ENCODE measurements at places on chromosomes 1 and 21.

DNA sequence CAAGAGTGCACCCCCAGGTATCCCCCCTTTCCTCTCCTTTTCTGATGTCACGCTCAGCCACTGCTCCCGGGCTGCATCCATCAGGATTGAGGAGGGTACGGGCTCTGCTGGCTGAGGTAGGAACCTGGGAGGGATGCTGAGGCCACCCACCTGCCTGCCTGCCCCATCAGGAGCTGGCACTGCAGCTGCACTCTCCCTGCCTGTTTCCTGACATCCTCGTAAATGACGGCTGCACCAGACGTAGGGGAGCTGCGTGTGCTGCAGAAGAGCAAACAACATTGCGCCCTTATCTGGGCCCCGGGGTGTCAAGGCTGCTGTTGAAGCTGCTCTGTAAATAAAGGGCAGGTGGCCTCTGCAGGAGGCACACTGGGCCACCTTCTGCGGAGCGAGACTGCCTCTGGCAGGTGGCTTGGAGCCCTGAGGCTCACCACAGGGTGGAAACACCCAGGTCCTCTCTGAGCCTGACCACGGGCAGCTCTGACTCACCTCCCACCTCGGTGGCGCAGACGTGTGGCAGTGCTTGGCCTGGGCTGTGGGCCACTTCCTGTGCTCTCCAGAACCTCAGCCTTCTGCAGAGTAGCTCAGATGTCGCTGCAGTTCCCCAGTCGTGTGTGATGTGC, 30.9 kb downstream of the SNAP47 start:
- peak; percentile 28 for DNase-seq

GRCh38 chr1:243501002-243501401, 245.2 kb downstream of the SDCCAG8 start:
- no peak for DNase-seq

GRCh38 chr1:67584938-67585337, 100.1 kb upstream of the GADD45A start:
- no peak for DNase-seq

- DNase-seq: no peak
Observed at GRCh38 chr1:5109633-5110032, 455.2 kb downstream of the AJAP1 start.

DNA sequence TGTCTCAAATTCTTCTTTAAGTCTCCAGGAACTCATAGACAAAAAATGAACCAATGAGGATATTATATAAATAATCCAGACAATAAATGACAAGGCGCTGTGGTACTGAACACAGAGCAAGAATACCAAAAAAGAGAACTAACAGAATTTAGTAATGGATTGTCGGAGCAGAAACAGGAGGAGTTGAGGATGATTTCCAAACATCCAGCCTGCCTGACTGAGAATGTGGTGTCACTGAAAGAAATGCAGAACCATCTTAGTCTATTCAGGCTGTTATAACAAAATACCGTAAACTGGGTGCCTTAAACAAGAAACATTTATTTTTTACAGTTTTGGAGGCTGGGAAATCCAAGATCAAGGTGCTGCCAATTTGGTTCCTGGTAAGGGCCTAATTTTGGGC, 79.7 kb downstream of the RGS2 start:
- DNase-seq: no peak

GRCh38 chr1:68384321-68384813, 65.4 kb downstream of the RPE65 start:
- DNase-seq: no peak

DNA sequence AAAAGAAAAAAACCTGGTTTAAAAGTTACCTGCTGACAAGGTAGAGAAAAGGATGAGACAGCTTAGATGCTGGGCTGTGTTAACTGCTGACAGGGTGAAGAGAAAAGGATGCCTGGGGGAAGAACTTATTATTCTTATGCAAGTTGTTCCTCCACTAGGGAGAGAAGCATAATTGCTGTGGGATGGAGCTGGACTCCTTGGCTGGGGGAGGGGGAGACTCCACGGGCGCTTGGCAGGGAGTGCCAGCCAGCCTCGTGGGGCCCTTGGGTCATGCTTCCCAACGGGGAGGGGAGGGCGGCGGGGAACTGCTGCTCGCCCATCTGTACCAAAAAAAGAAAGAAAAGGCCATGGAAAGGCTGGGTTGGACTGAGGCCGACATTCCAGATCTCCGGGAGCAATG, 47.2 kb downstream of the SYCP1 start:
- no peak for DNase-seq

- no peak for DNase-seq
Observed at GRCh38 chr1:157107702-157108101, 8.1 kb upstream of the ETV3L start.

- DNase-seq: no peak
Observed at GRCh38 chr1:214570442-214570841, 19.0 kb upstream of the PTPN14 start.

DNA sequence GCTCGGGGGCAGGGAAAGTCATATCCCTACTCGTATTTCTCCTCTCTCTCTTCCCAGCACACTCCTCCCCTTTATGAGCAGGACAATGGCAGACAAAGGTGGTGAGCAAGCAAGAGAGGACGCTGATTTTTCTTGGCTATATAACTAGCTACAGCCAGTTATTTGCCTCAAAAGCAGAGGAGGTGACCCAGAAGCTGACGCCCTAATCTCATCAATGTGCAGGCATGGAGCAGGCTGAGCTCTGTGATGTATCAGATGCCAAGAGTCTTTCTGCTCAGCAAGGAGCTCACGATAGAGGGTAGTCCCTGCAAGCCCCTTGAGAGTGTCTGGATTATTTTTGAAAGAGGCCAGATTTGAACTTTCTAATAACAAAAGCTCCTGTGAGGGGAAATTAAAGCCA, 75.5 kb downstream of the ASTN1 start:
- DNase-seq: no peak

GRCh38 chr1:24606621-24607020, 36.5 kb upstream of the SRRM1 start:
- no peak for DNase-seq

Data from stimulated activated CD4-positive, alpha-beta T cell treated with anti-CD3 and anti-CD28 coated beads, TNF-alpha, amount 100 ng/mL, for 24 hours (primary cell).